ENCODE measurements at places on chromosomes 7 and 10.

GRCh38 chr10:28496481-28496961 lies 36.4 kb upstream of the WAC start:
- DNase-seq = no peak

DNA sequence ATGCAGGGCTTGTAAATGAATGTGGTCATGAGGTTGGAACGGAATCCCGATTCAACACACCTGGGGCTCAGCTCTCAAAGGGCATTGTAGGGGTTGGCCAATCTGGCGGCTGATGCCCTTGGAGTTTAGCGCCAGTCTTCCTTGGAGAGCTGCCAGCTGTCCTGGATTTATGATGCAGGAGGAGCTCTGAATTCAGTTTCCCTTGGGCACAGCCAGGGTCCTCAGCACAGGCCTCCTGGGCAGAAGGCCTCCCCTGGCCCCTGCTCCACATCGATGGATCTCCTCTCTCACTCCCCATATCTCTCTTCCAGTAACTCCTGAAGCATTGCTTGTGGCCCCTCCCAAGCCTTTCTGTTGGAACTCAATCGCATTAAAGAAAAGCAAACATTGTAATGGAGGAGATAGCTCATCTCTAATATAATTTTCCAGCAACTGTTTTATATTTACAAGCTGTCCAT lies 985 bp upstream of the CYTH3 start:
- peak; percentile 33 for DNase-seq

DNA sequence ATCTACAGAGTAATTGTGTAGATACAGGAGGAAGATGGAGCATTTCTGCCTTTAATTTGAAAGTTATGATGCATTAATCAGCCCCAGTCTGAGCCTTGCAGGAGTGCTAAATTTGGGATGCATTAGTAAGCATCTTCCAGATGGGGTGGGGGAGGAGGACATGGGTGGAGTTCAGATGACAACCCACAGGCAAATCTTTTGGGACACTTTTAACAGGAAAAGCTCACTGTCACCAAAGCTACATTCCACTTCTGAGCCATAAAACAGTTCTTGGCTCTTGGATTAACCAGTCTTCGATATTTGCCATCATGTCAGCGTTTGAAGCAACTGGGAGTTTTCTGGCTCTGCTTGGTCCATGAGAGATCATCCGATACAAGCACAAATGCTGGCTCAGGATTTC lies 121.1 kb downstream of the CXCL12 start:
- DNase-seq = no peak

- DNase-seq = no peak
These were observed 995 bp upstream of the INPP5F start for GRCh38 chr10:119724593-119725516.

DNA sequence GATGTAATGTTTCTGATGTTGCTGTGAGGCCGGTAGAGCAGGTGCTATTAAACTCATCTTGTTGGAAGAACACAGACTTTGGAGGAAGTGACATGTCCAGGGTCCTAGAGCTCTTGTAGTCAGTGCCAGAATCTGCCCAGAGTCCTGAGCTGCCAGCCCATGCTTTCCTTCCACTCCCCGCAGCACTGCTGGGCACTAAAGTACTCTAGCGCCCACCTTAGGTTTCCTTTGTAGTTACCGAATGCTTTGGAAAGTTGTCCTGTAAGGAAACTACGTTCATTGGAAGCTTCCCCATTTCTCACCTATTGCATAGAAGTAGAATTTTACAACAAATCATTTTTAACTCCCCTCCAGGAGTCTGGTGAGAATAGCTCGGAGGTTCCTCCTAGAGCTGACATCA lies 11.0 kb downstream of the ZNF862 start:
- no peak for DNase-seq
